IPS DF 19.7 (cell line): ENCODE measurements at places on chromosomes 3 and 15.

GRCh38 chr3:112437146-112438022, 61.9 kb downstream of the BTLA start:
- DNase-seq = peak; percentile 50

GRCh38 chr3:46709721-46710120, 7.9 kb downstream of the PRSS50 start:
- DNase-seq = no peak

GRCh38 chr3:124780356-124780755, 50.1 kb downstream of the UMPS start:
- no peak for DNase-seq

DNA sequence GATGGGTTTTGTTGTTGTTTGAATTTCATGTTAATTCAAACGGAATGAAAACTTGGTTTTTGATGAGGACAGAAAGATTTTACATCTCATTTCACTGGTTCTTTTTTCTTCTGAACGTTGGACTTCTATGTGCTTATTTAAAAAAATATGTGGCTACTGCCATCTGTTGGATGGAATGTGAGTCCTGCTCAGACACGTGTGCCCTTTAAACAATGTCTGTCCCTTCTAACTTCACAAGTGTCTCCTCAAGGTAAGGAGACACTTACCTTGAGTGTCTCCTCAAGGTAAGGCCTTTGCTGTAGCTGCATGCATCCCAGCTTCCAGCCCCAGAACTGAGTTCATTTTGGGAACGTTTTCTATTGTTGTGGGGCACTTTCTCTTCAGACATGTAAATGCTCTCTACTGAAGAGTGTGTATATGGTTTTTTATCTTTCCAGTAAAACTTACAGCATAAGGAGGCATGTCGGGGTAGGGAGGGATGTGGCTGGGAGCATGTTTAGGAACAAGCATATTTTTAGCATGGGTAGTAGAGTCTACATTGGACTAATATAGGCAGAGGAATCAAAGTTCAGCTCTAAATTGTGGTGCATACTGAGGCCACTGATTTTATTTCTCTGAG, 63.1 kb upstream of the UBE3A start:
- peak; percentile 63 for DNase-seq

GRCh38 chr3:115877615-115877899, 254.2 kb downstream of the GAP43 start:
- no peak for DNase-seq

DNA sequence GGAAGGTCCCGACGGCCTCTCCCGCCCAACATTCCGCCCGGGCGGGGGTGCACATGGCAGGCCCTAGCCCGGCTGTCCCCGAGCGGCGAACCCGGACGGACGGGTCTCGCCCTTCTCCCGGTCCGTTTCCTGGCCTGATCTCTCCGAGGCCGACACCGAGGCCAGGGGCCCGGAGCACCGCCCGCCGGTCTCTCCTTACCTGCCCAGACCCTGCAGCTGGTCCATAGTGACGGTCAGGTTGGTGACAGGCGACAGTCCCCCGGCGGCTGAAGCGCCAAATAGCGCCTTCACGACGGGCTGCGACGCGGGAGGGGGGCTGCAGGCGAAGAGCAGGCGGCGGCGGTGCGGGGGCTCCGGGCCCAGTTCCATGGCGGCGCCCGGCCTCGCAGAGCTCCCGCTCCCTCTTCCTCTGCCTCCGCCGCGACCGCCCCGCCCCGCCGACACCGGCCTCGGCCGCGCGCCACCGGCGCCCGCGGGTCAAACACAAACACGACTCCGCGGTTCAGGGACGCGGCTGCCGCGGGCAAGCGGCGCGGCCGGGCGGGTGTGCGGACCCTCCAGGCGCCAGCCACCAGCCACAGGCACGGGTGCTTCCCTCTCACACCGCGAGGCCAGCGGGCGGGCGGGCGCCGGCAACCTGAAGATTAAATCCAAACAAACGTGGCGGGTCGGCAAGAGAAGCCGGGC, 495 bp downstream of the CDC25A start:
- DNase-seq = no peak

DNA sequence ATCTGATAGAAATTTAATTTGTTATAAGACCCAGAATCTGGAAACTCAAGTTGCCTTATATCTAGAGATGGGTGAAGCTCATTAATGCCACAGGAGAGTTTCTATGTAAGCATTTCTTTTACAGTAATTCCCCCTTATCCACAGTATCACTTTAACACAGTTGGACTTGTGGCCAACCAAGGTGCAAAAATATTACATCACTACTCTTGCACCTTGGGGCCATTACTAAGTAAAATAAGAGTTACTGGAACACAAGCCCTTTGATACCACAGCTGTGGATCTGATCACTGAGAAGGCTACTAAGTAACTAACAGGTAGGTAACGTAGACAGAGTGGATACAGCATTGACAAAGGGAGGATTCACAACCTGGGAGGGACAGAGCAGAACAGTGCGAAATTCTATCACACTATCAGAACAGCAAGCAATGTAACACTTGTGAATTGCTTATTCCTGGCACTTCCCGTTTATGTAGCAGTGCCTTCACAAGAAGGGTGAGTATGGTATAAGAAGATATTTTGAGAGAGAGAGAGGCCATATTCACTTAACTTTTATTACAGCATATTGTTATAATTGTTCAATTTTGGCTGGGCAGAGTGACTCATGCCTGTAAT, 33.9 kb upstream of the TOPBP1 start:
- DNase-seq = no peak

DNA sequence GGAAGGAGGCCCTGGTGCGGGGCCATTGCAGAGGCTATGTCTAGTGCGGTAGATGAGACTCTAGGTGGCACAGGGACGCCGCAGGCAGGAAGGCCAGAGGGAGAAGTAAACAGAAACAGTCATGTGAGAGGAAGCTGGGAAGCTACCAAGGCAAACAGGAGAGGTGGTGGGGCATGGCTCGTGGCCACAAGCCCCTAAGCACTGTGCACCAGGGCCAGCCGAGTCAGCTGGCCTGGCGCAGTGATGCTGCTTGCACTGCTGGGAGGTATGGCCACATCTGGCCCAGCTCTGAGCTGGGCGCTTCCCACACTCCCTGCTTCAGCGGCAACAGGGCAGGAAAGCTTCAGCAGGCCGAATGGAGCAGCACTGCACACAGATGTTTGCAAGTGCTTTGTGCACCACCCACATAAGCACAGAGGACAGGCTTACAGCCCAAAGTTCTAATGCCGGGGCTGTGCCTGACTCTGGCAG, 76.6 kb downstream of the SRGAP3 start:
- DNase-seq = no peak

GRCh38 chr3:25592510-25592968, 72.2 kb downstream of the TOP2B start:
- no peak for DNase-seq

- no peak for DNase-seq
Measured at GRCh38 chr15:50181969-50182218, at the start of gene SLC27A2. SLC27A2 (plus strand) TSS chr15:50182196; CDS start chr15:50182428, 232 bp downstream.

- no peak for DNase-seq
Measured at GRCh38 chr3:10522646-10523303, 17.4 kb upstream of the ATP2B2 start.

- no peak for DNase-seq
Measured at GRCh38 chr3:84978843-84979242, 20.1 kb downstream of the CADM2 start.

- DNase-seq = no peak
Measured at GRCh38 chr15:74960995-74961588, 4.5 kb upstream of the RPP25 start.
